ENCODE measurements at places on chromosomes 7 and 10.

DNA sequence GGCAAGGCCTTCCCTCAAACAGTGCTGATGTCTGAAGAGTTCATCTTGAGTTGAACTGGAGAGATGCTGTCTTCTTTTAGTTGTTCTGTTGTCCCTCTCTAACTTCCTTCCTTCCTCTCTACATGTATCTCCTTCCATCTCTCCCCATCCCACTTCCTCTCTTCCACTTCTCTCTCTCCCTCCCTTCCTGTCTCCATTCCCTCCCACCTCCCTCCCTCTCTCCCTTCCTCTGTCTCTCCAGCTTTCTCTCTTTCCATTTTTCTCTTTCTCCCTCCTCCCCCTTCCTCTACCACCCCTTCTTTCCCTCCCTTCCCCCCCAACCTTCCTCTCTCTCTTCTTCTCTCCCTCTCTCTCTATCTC is 40.7 kb upstream of the TNS3 start:
- no peak for DNase-seq

DNA sequence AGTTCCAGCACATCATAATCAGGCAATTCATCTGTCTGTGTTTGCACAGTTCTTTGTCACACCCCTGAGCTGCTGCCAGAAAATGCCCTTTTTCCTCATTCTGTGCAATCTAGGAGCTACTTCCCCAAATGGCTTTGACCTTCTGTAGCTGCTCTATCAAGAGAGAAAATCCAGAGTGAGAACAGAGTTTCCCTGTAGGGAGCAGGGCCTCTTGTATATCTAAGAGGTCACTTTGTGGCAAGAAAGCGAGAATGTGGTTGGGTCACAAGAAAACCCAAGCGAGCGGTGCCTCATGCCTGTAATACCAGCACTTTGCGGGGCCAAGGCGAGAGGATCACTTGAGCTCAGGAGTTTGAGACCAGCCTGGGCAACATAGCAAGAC is 24.3 kb downstream of the SLC29A3 start:
- DNase-seq: no peak

DNA sequence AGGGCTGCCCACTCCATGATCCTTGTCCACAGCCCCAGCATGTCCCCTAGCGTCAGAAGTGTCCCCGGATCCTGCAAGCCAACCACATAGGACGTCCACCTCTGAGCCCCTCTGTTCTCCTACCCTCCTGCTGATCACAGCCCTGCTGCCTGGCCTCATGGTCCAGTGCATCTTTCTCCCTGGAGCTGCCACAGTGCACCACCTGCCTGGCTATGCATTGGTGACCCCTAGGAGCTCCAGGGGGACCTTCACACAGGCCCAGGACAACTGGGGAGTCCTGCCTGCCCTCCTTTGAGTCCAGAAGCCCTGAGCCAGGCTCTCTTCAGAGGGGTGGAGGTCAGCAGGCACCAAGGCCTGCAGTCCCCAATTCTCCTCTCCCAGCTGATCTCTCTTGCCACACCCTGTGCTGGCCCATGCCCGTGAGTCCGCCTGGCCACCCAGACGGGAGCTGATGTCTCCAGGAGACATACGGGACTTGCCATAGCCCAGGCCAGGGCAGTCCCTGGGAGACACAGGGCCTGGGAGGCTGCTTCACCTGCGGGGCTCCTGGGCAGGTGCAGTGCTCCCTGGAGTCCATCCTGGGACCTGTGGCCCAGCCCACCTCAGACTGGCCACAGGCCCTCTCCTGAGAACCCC is 77.4 kb upstream of the RET start:
- DNase-seq: no peak

DNA sequence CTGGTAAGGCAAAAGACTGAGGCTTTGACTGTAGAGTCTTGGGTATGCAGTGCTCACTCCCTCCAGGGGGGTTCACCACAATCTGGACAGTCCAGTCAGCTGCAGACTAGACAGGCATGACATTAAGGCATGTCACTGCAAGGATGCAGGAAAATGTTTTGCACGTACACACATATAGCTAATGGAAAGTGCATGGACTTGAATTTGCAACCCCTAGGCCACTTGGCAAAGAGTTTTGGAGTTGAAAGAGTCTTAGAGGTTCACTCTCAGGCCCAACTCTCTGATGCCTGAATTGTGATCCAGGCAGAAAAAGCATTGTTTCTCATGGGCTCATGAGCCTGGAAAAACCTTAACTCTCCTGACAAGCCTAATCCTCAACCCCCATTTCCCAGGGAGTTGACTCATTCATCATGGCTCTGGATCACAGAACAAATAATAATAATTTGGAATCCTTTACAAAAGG is 51.9 kb downstream of the LAMB4 start:
- no peak for DNase-seq

DNA sequence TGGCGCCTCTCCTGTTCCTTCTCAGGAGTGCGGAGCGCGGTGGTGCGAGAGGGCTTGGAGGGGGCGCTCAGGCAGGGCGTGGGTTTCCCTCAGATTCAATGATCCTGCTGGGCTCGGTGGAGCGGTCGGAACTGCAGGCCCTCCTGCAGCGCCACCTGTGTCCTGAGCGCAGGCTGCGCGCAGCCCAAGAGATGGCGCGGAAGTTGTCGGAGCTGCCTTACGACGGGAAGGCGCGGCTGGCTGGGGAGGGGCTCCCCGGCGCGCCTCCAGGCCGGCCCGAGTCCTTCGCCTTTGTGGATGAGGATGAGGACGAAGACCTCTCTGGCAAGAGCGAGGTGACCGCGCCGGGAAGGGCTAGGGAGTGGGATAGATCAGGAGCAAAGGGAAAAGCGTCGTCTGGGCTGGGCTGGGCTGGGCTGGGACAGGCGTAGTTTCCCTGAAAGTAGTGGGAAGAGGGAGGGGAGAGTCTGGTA is 17.0 kb downstream of the FAM131B start:
- peak; percentile 69 for DNase-seq

- DNase-seq: no peak
Observed at GRCh38 chr10:49015700-49016099, 76.1 kb upstream of the LRRC18 start.

DNA sequence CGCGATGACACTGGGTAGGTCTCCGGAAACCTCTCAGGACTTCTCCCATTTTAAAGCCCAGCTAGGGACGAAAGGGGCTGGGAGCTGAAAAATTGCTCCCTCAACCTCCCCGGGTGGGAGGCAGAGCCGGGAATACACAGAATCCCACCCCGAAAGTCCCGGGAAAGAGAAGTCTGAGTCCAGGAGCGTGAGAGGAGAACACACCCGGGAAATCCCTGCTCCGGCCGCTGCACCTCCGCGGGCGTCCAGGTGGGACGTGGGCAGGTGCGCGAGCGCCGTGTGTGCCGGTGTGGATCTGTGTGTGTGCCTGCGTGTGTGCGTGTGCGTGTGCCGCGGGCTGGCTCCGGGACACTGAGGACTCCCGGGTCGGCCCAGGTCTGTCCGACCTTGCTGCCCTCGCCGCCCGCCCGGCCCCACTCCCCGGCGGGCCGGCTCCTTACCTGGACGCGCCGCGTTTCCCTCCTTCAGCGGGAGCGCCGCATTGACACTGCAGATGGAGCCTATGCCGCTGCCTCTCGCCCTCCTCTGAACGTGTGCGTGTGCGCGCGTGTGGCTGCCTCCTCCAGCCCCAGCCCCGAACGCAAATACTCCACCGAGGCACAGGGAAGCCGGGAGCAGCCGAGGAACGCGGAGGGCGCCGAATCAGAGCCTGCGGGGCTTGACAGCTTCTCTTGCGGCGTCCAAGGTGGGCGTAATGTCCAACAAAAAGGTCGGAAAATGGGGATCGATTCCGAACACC is at the start of gene PLXNA4:
Gene PLXNA4 (minus strand): TSS at position 489 of the 739 bp plus-strand sequence. CDS start 67,777 bp downstream, outside the sequence.
- DNase-seq: no peak

DNA sequence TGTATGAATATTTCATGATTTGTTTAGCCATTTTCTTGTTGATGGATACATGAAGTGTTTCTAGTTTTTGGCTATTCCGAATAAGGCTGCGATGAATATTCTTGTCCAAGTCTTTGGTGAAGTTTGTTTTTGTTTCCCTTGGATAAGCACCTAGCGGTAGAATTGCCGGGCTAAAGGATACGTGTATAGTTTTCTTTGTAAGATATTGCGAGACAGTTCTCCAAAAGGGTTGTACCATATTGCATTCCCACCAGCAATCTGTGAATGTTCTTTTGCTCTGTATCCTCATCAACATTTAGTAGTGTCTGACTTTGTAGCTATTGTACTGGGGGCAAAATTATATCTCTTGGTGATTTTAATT is 142.6 kb downstream of the DOCK1 start:
- DNase-seq: no peak

DNA sequence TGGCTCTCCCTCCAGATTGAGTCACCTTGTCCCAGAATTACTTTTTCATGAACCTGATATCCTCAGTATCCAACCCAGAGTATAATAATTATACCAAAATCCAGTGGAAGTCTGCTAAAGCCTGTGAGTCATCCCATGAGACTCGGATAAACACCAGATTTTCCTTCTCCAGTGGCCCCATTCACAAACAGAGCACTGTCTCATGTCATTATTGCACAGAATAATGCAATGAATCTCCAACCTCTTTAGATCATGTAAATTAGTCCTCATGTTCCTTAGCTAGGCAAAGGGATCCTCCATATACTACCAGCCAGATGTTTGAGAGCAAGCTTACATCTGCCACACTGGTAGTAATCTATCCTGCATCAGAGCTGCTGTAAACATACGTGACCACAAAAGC is 89.0 kb downstream of the AMPH start:
- DNase-seq: no peak

DNA sequence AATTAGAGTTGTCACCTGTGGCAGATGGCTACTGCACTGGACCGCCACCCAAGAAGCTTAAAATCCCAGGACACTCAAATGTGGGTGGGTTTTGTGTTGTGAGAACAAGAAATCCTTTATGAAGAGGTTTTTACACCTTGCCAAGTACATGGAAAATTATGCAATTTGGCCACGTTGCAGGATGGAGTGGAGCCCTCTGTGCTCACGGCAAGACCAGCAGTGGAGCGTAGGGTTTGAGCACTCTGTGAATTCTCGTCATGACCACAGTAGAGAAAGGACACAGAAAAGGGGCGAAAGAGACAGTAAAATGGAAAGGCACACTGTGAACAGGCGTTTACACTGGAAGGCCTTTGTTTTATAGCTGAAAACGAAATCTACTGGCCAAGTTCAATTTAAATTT is 222.6 kb downstream of the ADARB2 start:
- DNase-seq: no peak

- DNase-seq: no peak
Observed at GRCh38 chr7:24943096-24943948, 36.7 kb downstream of the OSBPL3 start.

DNA sequence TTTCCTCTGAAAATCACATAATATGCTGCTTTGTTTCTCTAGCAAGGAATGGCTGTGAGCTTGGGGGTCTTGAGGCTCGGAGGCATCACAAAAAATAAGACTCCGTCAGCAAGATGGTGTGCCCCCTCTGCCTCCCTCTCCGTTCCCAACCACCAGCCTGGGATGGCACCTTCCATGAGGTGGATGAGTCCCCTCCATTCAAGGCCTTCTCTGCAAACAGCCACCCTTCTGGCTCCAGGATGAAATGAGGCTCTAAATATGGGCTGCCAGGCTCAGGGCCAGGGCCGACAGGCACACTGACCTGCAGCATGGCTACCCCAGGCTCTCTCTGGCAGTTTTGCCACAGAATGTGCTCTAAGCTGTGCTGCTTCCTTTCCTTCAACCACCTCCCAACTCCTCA is 521.5 kb downstream of the PTPRN2 start:
- DNase-seq: no peak

DNA sequence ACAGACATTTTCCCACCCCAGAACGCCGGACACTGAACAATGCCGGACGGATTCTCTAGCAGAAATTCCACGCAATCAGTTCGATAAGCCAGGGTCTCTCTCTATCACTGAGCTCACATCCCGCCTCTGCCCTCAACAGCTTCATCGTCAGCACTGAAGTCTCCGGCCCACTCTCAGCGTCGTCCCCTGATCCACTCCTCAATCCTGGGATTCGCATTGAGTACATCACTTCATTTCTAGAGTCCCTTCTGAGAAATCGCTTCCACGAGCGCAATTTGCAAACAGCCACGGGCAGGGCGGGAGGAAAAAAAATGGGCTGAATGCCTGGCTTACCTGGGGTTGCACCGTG is 365 bp downstream of the YME1L1 start:
- DNase-seq: no peak

DNA sequence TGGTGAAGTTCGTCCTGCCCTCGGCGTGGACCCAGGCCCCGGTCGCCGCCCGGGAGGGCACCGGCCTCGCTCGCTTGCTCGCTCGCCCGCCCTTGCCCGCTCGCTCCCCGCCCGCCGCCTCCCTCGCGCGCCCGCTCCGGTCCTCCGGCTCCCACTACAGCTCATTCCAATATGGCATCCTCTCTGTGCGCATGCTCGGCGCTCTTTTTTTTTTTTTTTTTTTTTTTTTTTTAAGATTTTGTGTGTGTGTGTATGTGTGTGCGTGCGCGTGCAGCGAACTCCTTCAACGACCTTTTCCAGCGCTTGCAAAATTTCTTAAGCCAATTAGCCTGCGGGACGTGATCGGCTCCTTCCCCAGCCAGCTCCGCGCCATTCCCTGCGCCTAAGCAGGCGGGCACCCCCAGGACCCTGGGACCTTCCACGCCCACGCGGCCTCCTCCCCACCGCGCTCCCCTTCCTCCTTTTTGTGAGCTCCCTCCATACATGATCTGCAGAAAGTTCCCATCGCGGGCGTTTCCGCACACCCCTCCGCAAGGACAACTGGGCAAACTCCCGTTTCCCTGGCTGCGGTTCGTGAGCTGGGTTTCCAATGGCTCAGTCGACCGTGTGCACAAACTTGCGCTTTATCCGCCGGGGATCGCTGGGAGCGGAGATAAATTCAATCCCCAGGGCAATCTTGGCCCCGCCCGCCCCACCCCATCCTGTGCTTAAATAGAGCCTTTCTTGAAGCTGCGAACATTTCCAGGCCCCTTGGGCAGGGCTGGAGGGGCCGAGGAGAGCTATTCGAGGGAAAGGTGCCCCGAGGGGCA is at the start of gene SFMBT2:
Gene SFMBT2 (minus strand): TSS at position 173 of the 809 bp plus-strand sequence. CDS start 29,136 bp downstream, outside the sequence.
- DNase-seq: peak; percentile 73

GRCh38 chr10:87750001-87750671 is 67.9 kb downstream of the ATAD1 start:
- DNase-seq: no peak

DNA sequence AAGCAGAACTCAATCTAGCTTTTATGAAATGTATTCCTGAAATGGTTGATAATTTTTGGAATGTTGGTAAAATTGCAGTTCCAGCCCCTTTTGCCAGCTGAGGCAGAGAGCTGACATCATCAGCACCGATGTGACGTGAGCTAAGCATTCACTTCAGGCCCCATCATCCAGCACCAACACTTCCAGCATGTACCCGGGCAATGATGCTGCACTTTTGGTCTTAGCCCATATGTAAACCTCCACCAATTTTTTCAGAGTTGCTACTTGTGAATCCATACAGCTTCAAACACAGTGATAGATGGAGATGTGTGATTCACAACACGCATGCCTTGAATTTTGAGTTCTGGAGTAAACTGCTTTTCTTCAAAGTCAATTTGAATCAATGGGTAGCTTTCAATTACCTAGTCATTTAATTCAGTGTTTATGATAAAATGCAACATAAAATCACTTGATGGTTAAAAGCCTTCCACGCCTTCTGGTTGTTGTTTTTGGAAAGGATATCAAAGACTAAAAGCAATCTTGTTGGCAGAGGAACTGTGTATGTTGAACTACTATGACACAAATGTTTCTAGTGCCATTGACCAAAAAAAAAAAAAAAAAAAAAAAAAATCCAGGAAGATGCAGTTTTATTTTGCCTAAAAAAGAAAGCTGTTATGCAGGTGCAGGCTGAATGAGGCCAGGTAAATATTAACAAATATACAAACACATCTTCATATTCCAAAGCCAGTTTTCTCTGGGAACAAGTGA is 73.9 kb downstream of the NRP1 start:
- no peak for DNase-seq

GRCh38 chr7:29255906-29256692 is 61.5 kb downstream of the CHN2 start:
- DNase-seq: no peak

GRCh38 chr10:77823811-77824542 is 102.6 kb downstream of the DLG5 start:
- no peak for DNase-seq
